NCI-H1105 (cell line): ENCODE measurements at places on chromosomes 5 and 9.
A peak's percentile ranks its signal among the peaks of the same experiment; 100 is the strongest.

GRCh38 chr9:129235931-129236331 is 57.9 kb upstream of the IER5L start:
- no peak for DNase-seq

DNA sequence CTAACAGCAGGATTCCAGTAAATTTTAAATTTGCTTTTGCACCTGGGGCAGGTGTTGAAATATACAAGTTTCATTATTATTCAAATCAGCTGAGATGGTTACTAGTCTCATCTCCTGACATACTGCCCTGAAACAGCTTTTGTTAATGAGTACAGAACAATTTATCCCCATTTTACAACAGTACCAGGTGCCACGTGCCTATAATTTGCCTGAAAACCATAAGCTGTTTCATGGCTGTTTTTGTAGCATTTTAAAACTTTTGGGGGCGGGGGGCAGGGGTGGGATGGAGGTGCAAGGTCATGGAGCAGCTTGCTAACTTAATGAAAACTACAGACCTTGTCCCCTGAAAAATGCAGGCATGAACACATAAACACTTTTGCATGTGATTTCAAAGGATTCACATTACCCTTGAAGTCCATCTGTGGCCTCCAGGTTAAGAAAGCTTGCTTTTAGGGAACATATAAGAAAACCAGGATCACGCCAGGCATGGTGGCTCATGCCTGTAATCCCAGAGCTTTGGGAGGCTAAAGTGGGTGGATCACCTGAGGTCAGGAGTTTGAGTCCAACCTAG is 42.1 kb downstream of the TIMD4 start:
- no peak for DNase-seq

DNA sequence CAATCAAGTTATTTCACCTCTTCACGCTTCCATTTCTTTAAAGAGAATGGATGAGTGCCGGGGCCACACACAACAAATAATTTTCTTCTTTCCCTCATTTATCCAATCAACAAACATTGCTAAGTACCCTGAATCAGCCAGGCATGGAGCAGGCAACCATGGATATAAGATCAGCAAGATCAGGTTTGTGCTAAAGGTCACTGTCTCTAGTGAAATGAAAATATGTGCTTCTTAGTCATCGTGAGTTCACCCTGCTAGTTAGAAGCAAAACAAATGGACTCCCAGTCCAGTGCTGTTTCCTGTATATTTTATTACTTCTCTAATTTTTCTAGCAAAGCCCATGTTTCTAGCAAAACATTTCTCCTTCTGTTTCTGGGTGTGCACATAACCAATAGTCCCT is 629.2 kb downstream of the BNC2 start:
- no peak for DNase-seq

DNA sequence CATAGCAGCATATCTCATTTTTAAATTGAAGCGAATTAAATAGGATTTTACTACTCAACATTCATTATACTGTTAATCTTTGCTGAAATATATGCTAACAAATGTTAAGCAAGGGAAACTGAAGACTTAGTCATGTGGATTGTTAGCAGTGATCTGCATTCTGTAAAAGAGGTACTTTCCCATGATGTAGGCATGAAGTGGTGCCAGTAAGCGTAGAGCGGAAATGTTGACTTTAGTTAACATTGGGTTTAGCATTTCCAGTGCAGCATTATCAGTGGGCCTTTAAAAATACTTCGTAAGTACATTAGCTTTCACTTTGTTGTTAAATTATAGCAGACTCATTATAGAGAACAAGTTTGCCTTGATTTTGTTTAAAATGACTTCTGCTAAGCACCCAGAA is 130.3 kb downstream of the CDC42SE2 start:
- DNase-seq, result no peak

GRCh38 chr9:1995084-1995483 is 20.1 kb upstream of the SMARCA2 start:
- DNase-seq, result no peak

DNA sequence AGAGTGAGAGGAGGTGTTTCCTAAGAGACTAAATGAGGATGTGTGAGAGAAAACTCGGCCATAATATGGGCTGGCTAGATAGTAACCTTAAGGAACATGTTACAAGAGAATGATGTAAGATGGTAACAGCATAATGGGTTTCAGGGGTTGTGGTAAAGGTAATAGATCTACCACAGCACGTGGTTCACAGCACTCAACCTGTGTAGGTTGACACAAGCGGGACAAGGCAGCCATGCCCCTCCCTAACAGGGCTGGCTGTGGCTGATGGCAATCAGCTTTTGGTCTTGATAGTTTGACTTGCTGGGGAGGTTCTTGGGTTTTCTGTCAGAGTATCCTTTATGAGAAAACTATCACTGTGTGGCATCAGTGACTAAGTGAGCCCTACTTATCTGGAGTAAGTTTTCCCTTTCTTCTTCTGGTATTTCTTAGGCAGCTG is 138.6 kb downstream of the TRIO start:
- DNase-seq, result no peak

GRCh38 chr5:99815-100214 is 7.8 kb downstream of the PLEKHG4B start:
- DNase-seq, result peak; percentile 31

- DNase-seq, result no peak
These were observed 7.3 kb downstream of the ACER2 start for GRCh38 chr9:19416143-19416542.

GRCh38 chr5:134948911-134949310 is 18.8 kb upstream of the CATSPER3 start:
- DNase-seq, result no peak

GRCh38 chr5:68182094-68182493 is 33.5 kb upstream of the PIK3R1 start:
- DNase-seq, result no peak

- DNase-seq, result no peak
These were observed 39.0 kb upstream of the DMXL1 start for GRCh38 chr5:119031905-119032304.

GRCh38 chr9:109910671-109911518 is 130.9 kb downstream of the PALM2AKAP2 start:
- no peak for DNase-seq

DNA sequence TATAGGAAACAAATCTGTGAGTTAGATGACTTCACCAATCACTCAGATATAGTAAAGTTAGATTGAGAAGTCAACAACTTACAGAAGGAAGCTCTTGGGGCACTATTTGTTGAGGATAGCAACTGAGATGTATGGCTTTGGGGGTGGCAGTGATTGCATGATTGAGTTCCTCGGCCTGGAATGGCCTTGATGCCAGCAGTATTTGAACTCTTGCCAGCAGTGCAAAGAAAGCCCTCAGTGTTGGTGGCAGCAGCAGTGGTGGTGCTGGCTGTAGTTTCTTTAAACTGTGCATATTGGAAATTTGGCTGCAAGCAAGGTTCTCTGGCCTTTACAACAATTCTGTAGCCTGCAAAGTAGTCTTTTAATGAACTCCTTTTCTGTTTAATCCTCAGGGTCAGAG is 41.4 kb upstream of the PJA2 start:
- no peak for DNase-seq

DNA sequence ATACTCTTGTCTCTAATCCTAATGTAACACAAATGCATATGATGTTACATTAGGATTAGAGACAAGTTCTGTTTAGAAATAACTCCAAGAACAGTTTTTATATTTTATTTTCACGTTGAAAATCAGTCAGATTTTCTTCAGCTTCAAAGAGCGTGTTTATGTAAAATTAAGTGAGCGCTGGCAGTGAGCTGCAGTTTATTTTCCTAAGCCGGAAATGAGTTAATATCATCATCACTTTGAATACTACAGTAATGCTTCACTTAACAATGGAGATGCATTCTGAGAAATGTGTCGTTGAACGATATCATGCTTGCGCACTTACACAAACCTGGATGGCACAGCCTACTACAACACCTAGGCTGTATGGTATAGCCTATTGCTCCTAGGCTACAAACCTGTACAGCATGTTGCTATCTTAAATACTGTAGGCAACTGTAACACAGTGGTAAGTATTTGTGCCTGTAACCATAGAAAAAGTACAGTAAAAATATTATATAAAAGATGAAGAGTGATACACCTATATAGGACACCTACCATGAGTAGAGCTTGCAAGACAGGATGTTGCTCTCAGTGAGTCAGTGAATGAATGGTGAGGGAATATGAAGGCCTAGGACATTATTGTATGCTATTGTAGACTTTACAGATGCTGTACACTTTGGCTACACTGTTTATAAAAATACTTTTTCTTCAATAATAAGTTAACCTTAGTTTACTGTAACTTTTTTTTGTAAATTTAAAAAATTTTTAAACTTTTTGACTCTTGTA is 65.9 kb upstream of the C5orf46 start:
- DNase-seq, result no peak

DNA sequence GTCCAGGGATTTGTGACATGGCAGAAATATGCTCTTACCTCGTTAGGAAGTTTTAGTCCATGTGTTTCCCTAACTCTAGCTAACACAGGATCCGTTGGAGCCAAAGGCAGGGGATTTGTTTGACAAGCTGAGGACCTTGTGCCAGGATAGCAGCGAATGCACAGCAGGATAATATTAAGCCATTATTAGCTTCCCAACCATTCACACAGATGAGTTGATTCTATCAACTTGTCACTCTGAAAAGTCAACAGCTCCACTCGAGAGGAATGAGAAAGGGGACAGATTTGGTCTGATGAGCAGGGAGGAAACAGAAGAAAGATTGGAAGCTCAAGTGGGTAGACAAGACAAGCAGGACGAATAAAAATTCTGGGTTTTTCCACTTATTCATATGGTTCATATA is 106.2 kb downstream of the FSTL4 start:
- DNase-seq, result no peak

DNA sequence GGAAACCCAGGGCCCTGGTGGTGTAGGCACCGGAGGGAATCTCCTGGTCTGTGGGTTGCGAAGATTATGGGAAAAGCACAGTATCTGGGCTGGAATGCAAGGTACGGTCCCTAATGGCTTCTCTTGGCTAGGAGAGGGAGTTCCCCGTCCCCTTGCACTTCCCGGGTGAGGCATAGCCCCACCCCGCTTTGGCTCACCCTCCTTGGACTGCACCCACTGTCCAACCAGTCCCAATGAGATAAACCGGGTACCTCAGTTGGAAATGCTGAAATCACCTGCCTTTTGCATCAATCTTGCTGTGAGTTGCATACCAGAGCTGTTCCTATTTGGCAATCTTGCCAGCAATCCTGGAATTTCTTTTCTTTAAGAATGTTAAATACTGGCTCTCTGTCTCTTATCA is 1429.1 kb downstream of the MAT2B start:
- DNase-seq, result no peak

- DNase-seq, result no peak
These were observed 269.3 kb downstream of the TLE1 start for GRCh38 chr9:81420024-81420423.

- DNase-seq, result no peak
These were observed 19.8 kb upstream of the TXNDC8 start for GRCh38 chr9:110357505-110357904.

DNA sequence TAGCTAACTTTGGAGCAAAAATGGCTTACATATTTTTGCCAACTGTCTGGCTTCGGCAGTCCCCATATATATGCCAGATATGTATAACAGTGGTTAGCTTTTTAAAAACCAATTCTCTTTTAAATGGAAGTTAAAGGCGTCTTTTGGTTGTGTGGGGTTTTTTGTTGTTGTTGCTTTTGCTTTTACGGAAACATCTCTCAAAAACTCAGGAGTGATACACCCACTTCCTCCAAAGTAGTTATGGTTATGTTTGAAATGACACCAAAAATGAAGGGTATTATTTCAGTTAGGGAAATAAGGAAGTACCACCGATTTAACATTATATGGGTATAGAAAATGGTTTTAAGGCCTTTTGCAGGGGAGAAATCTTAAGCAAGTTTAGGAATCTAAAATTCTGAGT is 2.3 kb downstream of the CNOT8 start:
- no peak for DNase-seq

GRCh38 chr5:171640480-171640879 is 145.1 kb upstream of the SMIM23 start:
- no peak for DNase-seq

- no peak for DNase-seq
These were observed 5.1 kb downstream of the GDNF start for GRCh38 chr5:37834542-37835379.

DNA sequence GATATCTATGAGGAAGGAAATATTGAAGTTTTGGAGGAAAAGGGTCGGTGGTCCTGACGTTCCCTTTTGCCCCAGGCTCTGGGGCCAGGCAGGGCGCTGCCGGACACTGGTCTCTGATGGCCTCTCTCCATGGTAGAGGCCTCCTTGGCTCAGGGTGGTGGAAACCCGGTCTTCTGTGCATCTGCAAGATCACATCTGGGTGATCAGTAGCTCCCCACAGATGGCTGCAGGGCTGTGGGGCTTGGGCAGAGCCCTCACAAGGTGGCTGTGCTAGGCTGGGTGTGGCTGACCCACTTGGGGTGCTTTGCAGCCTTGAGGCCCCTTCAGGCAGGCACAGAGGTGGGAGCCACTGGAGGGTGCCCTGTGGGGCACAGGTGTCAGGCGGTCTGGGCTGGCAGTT is 53.9 kb upstream of the RNU6ATAC start:
- DNase-seq, result no peak

DNA sequence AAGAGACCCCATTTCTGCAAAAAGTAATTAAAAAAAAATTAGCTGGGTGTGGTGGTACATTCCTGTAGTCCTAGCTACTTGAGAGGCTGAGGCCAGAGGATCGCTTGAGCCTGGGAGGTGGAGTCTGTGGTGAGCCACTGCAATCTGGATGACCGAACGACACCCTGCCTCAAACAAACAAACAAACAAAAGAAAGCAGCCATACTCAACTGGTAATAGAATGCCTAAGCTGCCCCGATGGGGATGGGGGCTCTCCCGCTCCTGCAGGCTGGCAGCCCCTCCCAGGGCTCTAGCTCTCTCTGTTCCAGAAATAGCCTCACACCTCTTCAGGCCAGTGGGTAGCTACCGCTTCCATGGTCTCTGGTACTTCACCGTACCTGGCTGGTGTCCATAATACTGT is 241.8 kb downstream of the FANCC start:
- DNase-seq, result no peak

DNA sequence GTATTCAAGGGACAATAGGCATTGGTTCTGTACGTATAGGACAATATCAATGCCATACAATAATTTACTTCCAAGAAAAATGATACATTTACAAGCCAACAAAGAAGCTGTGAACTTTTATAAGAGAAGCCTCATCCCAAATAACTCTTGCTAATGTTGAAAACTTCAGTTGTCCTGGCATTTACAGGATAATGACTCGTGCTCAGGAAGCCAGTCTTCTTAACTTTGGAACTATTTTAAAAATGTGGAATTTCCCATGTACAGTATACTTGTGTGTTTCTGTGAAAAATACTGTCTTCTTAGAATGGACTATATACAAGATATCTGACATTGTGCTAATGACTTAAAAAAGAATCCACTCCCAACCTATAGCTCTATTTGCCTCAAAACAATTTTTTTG is 1479.3 kb upstream of the CDH9 start:
- no peak for DNase-seq

GRCh38 chr5:13708906-13709305 is 235.6 kb downstream of the DNAH5 start:
- no peak for DNase-seq

DNA sequence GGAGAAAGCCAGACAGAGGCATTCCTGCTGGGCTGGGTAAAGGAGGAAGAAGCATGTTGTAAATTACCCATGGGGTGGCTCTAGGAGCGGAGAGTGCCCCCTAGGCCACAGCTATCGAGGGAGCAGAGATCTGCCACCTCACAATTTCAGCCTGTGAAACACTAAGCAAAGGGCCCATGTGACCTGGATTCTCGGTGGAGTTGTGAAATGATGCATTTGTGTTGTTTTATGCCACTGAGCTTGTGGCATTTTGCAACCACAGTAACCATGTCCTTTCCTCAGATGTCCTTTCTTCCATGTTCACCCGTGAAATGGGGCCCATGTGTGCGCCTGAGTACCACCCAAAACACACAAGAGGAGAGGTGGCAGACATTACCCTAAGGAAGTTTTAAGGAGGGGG is 159.3 kb downstream of the SYK start:
- no peak for DNase-seq
